Activated CD8-positive, alpha-beta T cell treated with anti-CD3 and anti-CD28 coated beads for 36 hours (primary cell): ENCODE measurements at places on chromosomes 6 and 20. TPM values are rescaled to one million over a fixed set of nuclear protein-coding genes. Genes with fewer than 3 reads are reported as not detected.

- H3K27me3 ChIP-seq = peaks cover 33% of the 10 kb centered on the region
- no peak overlapping the region for H3K27ac ChIP-seq
- H3K4me1 ChIP-seq = peaks cover 8% of the 10 kb centered on the region
- H3K4me3 ChIP-seq = no peak overlapping the region
Measured at GRCh38 chr6:68639826-68640490, 4.9 kb downstream of the ADGRB3 start.

EEF1A1 gene
- total RNA-seq = 15,479 TPM

GRCh38 chr6:107972413-107973096 is 14.5 kb upstream of the SEC63 start:
- H3K27me3 ChIP-seq = no peaks in the 10 kb centered on the region
- no peaks in the 10 kb centered on the region for H3K36me3 ChIP-seq
- H3K4me3 ChIP-seq = no peak overlapping the region

DNA sequence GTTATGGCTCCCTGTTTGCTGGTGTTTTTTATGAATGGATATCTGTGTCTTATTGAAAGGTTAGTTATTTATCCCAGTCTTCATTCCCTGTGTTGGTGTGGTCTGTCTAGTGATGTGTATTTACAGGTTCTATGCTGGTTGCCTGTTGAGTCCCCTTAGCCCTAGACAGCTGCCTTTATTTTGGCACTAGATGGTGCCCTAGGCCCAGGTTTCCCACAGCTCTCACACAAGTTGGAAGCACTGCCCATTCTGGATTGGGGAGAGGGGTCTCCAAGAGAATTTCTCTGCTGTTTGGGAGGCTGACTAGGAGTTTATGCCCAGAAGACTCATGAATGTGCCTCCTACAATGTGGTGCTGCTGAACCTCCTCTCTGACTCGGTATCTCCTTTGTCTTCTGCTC is 12.4 kb downstream of the GRM1 start:
- DNase-seq = no peak
- H3K4me1 ChIP-seq = no peaks in the 10 kb centered on the region
- H3K4me3 ChIP-seq = no peak overlapping the region
- H3K27me3 ChIP-seq = peaks cover 6% of the 10 kb centered on the region

GRCh38 chr6:33453393-33454008 is 875 bp upstream of the ZBTB9 start:
- peak overlapping the region; percentile 90 for H3K27ac ChIP-seq
- peaks cover 29% of the 10 kb centered on the region for H3K4me1 ChIP-seq
- no peaks in the 10 kb centered on the region for H3K27me3 ChIP-seq
- H3K4me3 ChIP-seq = peak overlapping the region; percentile 84
- DNase-seq = peak; percentile 33
- H3K36me3 ChIP-seq = peaks cover 24% of the 10 kb centered on the region

MUCL3 gene
- not detected for total RNA-seq

NNAT gene
- not detected for total RNA-seq

- no peak for DNase-seq
- H3K27ac ChIP-seq = no peak overlapping the region
- no peaks in the 10 kb centered on the region for H3K4me1 ChIP-seq
- peaks cover 6% of the 10 kb centered on the region for H3K27me3 ChIP-seq
- no peak overlapping the region for H3K4me3 ChIP-seq
Measured at GRCh38 chr6:132213191-132213590, 188.1 kb downstream of the MOXD1 start.

SPAG4 gene
- total RNA-seq = 11.8 TPM

ADGRB3 gene
- not detected for total RNA-seq

GRCh38 chr6:169070506-169071176 is 183.0 kb downstream of the THBS2 start:
- H3K27me3 ChIP-seq = no peaks in the 10 kb centered on the region
- H3K36me3 ChIP-seq = no peaks in the 10 kb centered on the region
- no peak overlapping the region for H3K27ac ChIP-seq
- no peak overlapping the region for H3K4me3 ChIP-seq

RAB44 gene
- 0.07 TPM for total RNA-seq

ZBTB24 gene
- total RNA-seq = 11.8 TPM

DNA sequence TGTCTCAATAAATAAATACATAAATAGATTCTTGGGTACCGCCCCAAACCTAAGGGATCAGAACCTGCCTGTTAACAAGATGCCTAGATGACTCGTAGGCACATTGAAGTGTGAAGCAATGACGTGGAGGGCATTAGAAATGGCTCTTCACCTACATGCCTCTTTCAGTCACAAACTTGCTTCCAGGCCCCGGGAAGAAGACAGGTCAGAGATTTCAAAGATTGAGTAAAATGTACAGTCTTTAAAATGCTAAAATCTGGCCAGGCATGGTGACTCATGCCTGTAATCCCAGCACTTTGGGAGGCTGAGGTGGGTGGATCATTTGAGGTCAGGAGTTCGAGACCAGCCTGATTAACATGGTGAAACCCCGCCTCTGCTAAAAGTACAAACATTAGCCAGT is 480.8 kb upstream of the JARID2 start:
- DNase-seq = no peak
- no peaks in the 10 kb centered on the region for H3K36me3 ChIP-seq
- H3K27ac ChIP-seq = no peak overlapping the region

- H3K4me3 ChIP-seq = no peak overlapping the region
- no peak overlapping the region for H3K27ac ChIP-seq
- H3K36me3 ChIP-seq = peaks cover 80% of the 10 kb centered on the region
- H3K27me3 ChIP-seq = no peaks in the 10 kb centered on the region
Measured at GRCh38 chr6:57324538-57324937, 7.1 kb downstream of the PRIM2 start.

PLEKHG1 gene
- total RNA-seq = 4.2 TPM

GRCh38 chr6:112600168-112600567 is 253.0 kb downstream of the RFPL4B start:
- no peak overlapping the region for H3K4me3 ChIP-seq
- no peaks in the 10 kb centered on the region for H3K27me3 ChIP-seq
- H3K27ac ChIP-seq = no peak overlapping the region
- H3K36me3 ChIP-seq = no peaks in the 10 kb centered on the region

DNA sequence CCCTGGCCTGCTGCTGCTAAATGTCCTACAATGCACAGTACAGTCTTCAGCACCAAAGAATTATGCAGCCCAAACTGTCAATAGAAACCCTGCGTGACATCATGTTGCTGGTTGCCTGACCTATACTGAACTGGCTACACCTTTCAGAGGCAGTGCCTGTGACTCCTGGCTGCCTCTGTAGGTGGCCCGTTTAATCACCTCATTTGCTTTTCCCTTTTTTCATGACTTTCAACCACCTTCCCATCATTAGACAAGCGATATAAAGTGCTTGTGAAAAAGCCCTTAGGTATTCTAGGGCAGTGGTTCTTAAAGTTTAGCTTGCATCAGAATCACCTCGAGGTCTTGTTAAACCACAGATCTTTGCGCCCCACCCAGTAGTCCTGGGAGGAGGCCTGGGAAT is 33.0 kb upstream of the RIPOR2 start:
- H3K27me3 ChIP-seq = no peaks in the 10 kb centered on the region
- no peak overlapping the region for H3K4me3 ChIP-seq
- peaks cover 49% of the 10 kb centered on the region for H3K4me1 ChIP-seq
- peak; percentile 37 for DNase-seq

GRCh38 chr6:96016334-96017069 is 728 bp downstream of the FUT9 start:
- no peak overlapping the region for H3K4me3 ChIP-seq
- H3K36me3 ChIP-seq = no peaks in the 10 kb centered on the region
- H3K27ac ChIP-seq = no peak overlapping the region
- no peak for DNase-seq
- H3K27me3 ChIP-seq = peaks cover 24% of the 10 kb centered on the region

MEI4 gene
- total RNA-seq = not detected

PPP1R11 gene
- 33.8 TPM for total RNA-seq

DLL1 gene
- 2.4 TPM for total RNA-seq

DNA sequence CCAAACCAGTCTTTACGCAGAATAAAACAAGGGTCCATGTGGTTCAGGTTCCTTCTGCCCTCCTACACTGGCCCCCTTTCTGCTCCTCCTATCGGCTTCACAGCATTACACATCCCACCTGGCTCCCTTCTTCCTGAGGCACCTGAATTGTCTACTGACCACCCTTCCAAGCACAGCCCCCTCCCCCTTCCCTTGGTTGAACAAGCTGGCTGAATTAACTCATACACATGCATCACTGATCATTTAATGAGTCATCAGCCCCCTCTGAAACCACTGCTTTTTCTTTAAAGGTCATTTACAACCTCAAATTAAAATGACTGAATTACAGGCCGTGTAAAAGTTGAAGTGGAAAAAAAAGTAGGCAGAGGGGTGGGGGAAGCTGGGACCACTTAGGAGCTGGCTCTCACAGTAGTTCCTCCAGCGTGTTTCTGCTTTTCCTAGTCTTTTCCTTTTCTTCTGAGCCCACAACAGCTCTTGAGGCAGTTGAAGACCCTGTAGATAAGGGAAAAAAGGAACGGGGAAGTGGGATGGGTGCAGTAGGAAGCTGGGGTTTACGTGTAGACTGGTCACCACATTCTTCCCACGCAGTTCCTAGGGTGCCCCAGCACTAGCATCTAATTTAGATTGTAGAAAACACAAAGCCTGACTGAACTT is 67.6 kb downstream of the FYN start:
- DNase-seq = peak; percentile 83
- peaks cover 95% of the 10 kb centered on the region for H3K4me1 ChIP-seq
- H3K27me3 ChIP-seq = no peaks in the 10 kb centered on the region
- peak overlapping the region; percentile 99 for H3K27ac ChIP-seq
- peak overlapping the region; percentile 63 for H3K4me3 ChIP-seq

C6orf58 gene
- not detected for total RNA-seq

LPA gene
- not detected for total RNA-seq

GRCh38 chr20:24808616-24809015 is 140.5 kb upstream of the CST7 start:
- H3K27me3 ChIP-seq = no peaks in the 10 kb centered on the region
- H3K36me3 ChIP-seq = no peaks in the 10 kb centered on the region
- no peak overlapping the region for H3K27ac ChIP-seq

TXLNB gene
- total RNA-seq = 0.11 TPM

GRCh38 chr20:7695051-7695495 is 245.2 kb downstream of the HAO1 start:
- no peaks in the 10 kb centered on the region for H3K27me3 ChIP-seq
- DNase-seq = no peak
- H3K27ac ChIP-seq = no peak overlapping the region
- H3K36me3 ChIP-seq = no peaks in the 10 kb centered on the region
- H3K4me1 ChIP-seq = no peaks in the 10 kb centered on the region

DNA sequence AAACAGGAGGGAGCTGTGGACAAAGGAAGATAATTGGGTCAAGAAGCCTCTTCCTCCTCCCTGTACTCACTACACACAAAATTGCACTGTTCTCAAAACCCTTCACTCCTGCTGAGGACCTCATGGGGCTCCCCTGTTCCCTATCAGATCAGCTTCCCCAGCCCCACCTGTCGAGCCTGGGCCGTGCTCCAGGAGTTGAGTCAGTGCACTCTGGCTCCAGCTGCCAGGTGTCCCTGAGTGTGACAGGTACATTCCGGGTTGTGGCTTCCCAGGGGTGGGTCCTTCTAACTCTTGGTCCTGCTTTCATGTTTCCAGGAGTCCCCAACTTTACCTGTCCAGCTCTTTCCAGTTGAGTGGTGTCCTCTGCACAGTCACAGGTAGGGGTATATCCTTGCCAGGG is 8.4 kb downstream of the RAB5IF start:
- H3K27ac ChIP-seq = peak overlapping the region; percentile 61
- peaks cover 18% of the 10 kb centered on the region for H3K4me1 ChIP-seq
- peaks cover 48% of the 10 kb centered on the region for H3K36me3 ChIP-seq
- no peak overlapping the region for H3K4me3 ChIP-seq

DNA sequence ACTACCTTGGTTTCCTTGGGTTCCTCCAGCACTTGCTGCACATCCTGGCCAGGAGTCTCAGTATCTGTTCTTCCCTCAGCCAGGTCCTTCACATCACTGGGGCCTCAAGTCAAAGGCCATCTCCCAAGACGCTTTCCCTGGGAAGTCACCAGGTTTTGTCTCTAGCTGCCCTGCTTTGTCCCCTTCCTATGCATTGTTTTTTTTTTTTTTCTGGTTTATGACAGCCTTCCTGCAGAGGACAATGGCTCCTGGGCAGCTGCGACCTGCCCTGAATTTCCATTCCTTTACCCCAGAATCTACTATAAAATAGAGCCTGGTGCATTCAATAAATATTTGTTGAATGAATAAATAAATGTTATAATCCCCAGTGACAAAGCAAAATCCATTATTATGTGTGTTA is 687.3 kb downstream of the QKI start:
- H3K4me3 ChIP-seq = no peak overlapping the region
- H3K27me3 ChIP-seq = peaks cover 1% of the 10 kb centered on the region
- no peak overlapping the region for H3K27ac ChIP-seq
- no peak for DNase-seq
- H3K36me3 ChIP-seq = no peaks in the 10 kb centered on the region
